ENCODE measurements at places on chromosomes 1 and 21. TPM values are rescaled to one million over a fixed set of nuclear protein-coding genes. Genes with fewer than 3 reads are reported as not detected.

DNA sequence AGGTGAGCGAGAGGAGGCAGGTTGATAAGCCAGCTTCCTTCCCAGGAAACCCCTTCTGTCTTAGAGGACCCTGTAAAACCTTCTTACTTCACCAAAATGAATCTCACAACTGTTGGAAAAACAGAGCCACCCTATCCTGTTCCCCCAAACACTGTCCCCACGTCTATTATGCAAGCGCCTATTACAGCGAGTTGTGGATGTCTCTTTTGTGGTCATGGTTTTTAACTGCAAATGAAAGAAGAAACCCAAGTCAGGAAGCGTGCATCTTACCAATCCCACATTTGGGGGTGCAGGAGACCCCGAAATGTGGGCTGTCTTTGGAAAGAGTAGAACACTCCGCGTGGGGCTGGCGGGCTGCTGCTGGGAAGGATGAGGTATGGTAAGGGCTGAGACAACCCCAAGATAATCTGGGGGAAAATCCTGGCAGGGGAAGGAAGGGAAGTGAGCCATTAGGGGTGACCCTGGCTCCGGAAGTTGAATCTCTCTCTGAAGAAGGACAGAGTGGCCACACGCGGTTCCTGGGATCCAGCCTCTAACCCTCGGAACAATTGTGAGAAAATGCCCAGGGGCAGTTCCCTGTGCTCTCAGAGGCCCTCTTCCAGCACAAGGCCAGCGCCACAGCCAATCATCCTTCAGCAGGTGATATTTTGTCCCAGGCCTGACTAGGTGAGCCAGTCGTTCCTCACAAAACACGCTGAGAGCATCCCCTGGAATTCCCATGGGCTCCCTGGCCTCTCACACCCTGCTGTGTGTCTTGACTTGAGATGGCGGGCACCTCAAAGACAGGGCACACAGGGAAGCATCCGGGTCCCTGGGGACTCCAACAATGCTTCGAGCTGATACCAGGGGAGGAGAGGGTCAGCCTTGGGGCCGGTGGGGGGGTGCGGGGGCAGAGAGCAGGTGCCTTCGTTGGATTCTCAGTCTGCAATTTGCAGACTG is 168.5 kb upstream of the IRF2BP2 start:
- DNase-seq, result peak; percentile 27

The NBPF8 gene
- polyA plus RNA-seq, result 20.9 TPM

- DNase-seq, result no peak
These were observed 497.9 kb upstream of the NEGR1 start for GRCh38 chr1:72780212-72780611.

- DNase-seq, result peak; percentile 82
These were observed 820 bp upstream of the TTF2 start for GRCh38 chr1:117059334-117059677.

The CALML6 gene
- polyA plus RNA-seq, result 1.2 TPM

- peak; percentile 63 for DNase-seq
These were observed 16.1 kb upstream of the IFFO2 start for GRCh38 chr1:18972531-18972930.

GRCh38 chr1:161324020-161324419 is 9.8 kb downstream of the SDHC start:
- DNase-seq, result no peak

The RGS7 gene
- 1.8 TPM for polyA plus RNA-seq

The KLHDC8A gene
- 0.56 TPM for polyA plus RNA-seq

GRCh38 chr1:159646687-159647086 is 59.1 kb downstream of the APCS start:
- no peak for DNase-seq

The BATF3 gene
- 0.79 TPM for polyA plus RNA-seq

DNA sequence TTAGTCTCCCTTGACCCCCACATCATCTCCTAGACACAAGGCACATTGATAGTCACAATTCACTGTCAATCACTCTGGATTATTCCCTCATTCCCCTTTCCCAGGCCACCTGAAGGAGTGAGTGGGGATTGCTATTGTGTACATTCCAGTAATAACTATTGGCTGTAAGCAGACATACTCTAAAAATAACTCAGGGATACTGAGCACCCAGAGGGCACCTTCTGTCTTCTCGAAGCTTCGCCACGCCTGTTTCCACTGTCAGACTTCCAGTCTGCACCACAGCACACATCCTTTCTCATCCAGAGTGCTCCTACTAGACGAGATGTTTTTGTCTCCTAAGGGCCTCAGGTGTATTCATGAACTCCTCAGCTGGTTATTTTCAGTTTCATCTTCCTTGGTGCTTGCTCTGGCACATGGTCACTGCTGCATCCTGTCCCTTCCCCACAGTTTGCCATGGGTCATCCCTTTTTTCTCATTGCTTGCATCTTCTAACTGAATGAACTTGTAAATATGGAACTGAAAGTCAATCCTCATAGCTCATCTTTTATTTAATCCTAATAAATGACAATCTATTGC is 848 bp upstream of the APOBEC4 start:
- no peak for DNase-seq

- no peak for DNase-seq
These were observed 51.8 kb upstream of the INSL5 start for GRCh38 chr1:66852870-66853269.

DNA sequence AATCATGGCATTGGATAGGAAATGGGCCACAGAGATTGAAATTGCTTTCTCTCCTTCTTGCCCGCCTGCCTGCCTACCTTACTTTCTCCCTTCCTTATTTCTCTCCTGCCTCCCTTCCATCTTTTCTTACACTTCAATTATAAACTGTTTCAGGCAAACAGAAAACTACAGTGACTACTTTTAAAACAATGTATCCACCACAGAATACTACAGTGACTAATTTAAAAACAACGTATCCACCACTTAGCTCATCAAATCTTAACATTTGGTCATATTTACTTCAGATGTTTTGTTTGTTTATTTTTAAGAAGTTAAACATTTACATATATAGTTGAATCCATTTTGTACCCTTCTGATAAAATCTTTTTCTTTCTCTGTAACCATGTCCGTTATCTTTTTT is 54.4 kb downstream of the SNRPE start:
- no peak for DNase-seq

The C2CD4D gene
- polyA plus RNA-seq, result 0.07 TPM

- DNase-seq, result no peak
These were observed 2.2 kb upstream of the INAVA start for GRCh38 chr1:200892546-200892945.

GRCh38 chr1:36884029-36884701 is 150.2 kb downstream of the GRIK3 start:
- DNase-seq, result no peak

The AMY2A gene
- not detected for polyA plus RNA-seq

Data from B cell (primary cell).